ENCODE measurements at places on chromosomes 6 and 20.

DNA sequence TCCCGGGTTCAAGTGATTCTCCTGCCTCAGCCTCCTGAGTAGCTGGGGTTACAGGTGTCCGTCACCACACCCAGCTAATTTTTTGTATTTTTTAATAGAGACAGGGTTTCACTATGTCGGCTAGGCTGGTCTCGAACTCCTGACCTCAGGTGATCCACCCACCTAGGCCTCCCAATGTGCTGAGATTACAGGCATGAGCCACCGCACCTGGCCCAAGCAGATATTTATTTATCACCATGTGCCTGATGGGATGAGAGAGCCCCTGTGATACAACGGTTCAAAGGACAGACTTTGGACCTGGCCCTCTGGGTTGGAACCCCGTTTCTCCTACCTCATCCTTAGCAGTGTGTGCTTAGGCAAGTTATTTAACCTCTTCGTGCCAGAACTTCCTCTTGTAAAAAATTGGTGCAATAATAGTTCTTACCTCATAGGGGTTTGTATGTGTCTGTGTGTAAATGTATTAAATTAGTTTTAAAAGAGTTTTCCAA, 19.2 kb upstream of the STK38 start:
- no peak for DNase-seq

GRCh38 chr6:83199863-83200225, 6.7 kb downstream of the RWDD2A start:
- DNase-seq = peak; percentile 31

DNA sequence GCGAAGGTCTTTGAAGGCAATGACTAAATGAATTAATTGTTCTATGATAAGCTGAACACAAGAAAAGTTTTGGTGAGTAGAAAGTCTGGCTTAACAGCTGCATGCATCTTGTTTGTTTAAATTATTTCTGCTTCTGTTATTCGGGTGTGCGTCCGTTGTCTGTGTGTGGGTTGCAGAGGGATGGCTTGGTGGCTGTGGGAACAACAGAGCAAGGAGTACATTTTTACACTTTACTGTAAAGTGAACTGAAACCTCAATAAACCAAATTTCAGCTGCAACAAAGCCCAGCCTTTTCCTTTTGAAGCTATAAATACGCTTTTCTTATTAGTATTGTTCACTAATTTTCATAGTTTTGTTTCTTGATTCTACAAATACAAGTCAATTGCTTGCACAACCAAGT, 3.5 kb upstream of the LAMP5 start:
- no peak for DNase-seq

GRCh38 chr6:42448391-42448790, 3.3 kb downstream of the TRERF1 start:
- DNase-seq = no peak

Measured in HFF-Myc (cell line).